ENCODE measurements at places on chromosomes 3 and 15.

GRCh38 chr15:89876396-89877082 lies 17.3 kb downstream of the AP3S2 start:
- DNase-seq = no peak

DNA sequence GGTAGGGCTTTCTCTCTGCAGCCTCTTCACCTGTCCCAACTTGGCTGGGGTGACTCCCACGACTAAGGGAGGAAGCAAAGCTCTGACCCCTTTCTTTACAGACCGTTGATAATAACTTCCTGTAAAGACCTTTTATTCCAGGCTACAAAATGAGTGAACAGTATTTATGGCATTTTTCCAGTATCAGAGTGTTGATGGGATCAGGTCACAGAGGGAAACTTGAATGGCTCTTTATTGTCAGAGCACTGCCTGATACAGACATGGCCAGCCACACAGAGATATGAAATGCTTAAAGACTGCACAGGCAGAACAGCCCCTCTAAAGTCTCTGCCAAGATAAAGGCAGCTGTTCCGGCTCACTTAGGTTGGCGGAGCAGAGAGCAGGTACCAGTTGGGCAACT lies 1033.9 kb upstream of the NR2F2 start:
- DNase-seq = no peak

GRCh38 chr3:188154014-188154808 lies at the start of gene LPP:
TSS of gene LPP (plus strand) at chr3:188154157. CDS start at chr3:188406121, 251,964 bp downstream.
- no peak for DNase-seq

- DNase-seq = no peak
Measured at GRCh38 chr3:153350420-153350819, 188.4 kb downstream of the RAP2B start.

DNA sequence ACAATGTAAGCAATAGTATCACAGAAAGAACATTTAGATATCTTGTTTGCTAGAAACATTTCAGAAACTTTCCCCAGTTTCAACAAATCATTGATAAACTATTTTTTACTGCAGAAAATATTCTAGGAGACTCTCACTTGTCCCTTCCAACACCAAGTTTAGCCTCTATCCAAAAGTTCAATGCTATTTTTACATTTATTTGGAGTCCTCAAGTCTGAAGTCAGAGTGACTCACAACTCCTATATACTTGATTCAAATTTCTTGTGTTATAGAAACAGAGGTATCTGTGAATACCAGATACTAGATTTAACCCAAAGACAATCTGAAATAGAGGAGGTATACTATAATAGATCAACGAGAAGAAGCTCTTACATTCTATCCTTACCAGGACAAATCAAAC lies 49.6 kb downstream of the RFX7 start:
- no peak for DNase-seq

DNA sequence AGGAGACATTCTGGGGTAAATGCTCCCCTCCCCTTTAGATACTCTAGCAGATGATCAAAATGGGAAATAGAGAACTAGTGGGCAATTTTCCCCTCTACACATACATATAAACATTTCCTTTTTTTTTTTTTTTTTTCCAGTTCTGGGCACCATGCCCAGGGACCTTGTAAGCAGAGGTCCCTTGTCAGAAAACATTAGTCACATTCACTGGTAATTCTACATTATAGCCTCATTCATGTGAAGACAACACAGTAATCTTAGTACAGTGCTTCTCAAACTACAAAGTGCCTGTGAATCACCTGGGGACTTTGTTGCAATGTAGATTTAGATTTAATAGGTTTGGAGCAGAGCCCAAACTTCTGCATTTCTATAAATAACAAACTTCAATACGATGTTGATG lies 60.1 kb upstream of the ACTC1 start:
- DNase-seq = no peak

DNA sequence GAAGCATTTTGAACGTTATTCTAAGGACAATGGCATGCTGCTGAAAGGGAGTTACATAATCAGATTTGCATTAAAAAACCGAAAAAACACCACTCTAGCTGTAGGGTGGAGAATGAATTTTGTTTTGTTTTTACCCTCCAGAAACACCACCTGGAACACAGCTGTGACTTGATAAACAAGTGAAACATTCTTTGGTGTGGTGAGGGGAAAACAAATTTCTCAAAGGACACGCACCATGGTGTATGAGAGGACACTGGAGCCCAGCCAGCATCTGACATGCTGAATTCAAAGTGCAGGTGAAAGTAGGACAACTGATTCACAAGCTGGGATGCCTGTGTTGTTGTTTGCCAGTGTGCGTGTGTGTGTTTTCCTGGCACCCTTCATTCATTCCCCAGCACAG lies 554.5 kb upstream of the TBL1XR1 start:
- no peak for DNase-seq

GRCh38 chr15:78077871-78078210 lies 330 bp upstream of the TBC1D2B start:
- DNase-seq = no peak

- DNase-seq = no peak
Measured at GRCh38 chr3:88203642-88204055, 53.9 kb downstream of the C3orf38 start.

GRCh38 chr3:72461787-72462186 lies 386.5 kb downstream of the SHQ1 start:
- DNase-seq = no peak

- DNase-seq = no peak
Measured at GRCh38 chr3:21991061-21991460, 240.1 kb upstream of the ZNF385D start.

GRCh38 chr15:67670647-67671305 lies 128.3 kb downstream of the MAP2K5 start:
- DNase-seq = no peak

- DNase-seq = no peak
Measured at GRCh38 chr3:69385723-69386555, at the start of gene FRMD4B. TSS of gene FRMD4B (minus strand) at chr3:69386088. CDS start at chr3:69385989, 99 bp downstream.

DNA sequence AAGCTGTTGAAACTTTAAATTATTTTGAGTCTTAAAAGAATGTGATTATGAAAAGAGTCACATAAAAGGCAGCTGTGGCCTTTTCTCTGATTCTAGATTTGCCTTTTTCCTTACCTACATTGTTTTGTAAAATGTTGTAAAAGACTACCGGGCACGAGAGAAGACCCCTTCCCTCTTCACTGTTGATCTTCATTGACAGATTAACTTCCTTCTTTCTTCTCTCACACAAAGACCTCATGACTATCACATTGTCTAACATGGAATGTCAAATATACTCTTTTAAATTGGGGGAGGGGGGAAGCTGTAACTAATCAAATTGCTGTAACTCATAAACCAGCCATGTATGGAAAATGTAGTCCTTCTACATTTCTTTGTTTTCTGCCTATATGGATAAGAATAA lies 68.3 kb downstream of the OCA2 start:
- DNase-seq = no peak

DNA sequence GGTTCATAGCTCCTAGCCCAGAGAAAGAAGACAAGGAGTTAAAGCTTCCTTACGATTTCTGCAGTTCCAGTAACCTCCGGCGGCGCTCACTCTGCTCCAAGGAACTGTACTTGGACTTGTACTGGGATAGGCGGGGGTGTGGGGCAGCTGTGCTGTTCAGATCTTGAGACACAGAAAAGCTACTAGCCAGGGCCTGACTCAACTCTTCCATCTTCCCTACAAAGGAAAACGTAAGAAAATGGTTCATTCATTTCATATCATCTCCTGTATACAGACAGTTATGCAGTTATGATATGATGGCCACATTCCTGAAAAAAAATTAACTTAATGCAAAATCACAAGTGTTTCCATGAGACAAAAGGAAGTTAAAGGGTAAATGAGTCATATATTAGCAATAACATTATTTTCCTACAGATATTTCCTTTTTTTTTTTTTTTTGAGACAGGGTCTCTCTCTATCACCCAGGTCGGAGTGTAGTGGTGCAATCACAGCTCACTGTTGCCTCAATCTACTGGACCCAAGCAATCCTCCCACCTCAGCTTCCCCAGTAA lies 4.6 kb downstream of the SNUPN start:
- no peak for DNase-seq

DNA sequence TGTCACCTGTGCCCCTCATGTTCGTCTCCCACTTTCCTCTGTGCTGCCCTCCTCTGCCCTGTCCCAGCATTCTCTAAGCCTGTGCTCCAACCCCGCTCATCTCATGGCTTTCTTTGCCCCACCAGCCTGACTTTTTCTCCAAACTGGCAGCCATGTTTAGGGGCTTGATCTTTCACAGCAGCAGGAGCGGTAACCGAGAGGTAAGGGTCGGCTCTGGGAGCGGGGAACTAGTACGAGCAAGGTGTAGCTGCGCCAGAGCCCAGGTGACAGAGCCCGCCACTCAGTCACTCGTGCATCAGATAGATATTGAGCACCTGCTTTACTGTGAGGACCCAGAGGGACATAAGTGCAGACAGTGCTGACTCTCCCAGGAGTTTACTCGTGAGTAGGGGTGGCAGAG lies 13.4 kb downstream of the MAN2A2 start:
- no peak for DNase-seq

GRCh38 chr3:4852780-4853748 lies 126.2 kb upstream of the BHLHE40 start:
- DNase-seq = no peak

DNA sequence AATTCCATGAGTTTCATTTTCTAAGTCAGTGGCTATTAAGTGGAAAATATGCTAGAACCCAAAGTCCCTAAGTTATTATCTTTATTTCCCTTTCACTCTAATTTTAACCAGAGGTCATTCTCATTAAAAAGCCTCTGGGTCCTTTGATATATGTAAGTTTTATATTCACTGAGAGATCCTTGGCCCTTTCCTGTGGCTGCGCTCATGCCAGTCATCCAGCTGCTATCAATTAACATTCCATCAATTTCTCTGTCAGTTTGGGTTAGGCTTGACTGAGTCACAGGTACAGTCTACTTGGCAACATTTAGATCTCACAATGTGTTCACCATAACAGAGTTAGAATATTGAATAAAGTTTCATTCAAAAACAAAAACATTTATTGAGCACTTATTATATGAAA lies 58.0 kb upstream of the FBN1 start:
- no peak for DNase-seq

GRCh38 chr15:50003786-50004334 lies 115.2 kb downstream of the ATP8B4 start:
- no peak for DNase-seq

DNA sequence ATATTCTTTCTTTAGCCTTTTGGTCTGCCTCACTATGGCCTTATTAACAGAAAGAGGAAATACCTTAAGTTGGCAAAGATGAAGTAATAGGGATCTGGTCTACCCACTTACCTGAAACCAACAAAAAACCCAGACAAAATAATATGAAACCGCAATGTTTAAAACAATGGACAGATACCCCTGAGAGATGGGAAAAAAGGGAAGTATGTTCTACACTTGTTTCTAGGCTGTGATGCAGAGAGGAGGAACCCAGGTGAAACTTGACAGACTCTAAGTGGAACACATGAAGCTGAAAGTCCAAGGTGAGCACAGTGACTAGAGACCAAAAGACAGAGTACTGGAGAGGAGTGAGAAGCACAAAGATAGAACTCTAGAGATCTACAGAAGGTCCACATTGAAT lies 78.4 kb downstream of the NR2E3 start:
- DNase-seq = no peak

DNA sequence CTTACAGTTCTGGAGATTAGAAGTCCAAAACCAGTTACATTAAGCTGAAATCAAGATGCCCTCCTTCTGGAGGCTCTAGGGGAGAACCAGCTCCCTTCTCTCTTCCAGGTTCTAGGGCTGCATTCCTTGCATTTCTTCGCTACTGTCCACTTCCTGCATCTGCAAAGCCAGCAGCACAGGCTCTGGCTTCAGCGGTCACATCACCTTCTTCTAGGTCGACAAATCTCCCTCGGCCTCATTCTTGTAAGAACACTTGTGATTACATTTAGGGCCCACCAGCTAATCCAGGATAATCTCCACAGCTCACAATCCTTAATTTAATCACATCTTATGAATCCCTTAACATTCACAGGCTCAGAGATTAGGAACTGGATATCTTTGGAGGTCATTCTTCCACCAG lies 73.8 kb downstream of the MINAR1 start:
- DNase-seq = no peak

DNA sequence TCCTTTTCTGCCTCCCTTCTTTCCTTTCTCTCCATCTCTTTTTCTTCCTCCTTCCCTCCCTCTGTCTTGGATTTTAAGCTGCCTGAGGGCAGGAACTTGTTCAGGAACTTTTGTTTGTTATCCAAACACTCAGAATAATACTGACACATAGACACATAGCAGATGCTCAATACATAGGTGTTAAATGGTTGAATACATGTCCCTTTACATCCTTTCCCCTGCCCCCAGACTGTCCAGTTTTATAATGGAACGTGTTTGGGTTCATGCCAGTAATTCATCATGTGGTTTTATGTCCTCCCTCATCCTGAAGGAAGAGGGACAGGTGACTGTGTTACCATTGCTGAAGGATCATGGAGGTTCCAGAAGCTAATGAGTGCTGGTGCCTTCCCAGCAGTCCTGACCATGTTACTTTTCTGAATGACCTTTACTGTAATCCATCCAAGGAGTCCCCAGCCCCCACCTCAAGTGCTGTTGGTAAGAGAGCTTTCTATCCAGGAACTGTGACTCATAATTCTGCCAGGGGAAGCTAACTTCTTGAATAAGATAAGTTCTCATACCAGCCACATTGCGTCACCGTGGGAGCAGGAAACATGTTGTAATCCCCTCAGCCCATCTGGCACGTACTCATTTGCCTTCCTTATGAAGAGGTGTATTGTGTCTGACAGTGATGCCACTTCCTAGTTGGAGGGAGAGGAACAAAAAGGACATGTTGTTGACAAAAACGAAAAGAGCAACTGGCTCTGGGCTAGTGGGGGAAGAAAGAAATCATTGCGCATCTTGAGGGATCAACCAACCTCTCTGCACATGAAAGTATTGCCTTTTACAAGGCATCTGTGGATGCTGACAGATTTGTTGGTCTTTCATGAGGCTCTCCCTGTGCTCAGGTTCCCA lies 52.4 kb downstream of the IL1RAP start:
- DNase-seq = peak; percentile 99

GRCh38 chr15:78259232-78259631 lies 5.1 kb upstream of the DNAJA4 start:
- DNase-seq = no peak

DNA sequence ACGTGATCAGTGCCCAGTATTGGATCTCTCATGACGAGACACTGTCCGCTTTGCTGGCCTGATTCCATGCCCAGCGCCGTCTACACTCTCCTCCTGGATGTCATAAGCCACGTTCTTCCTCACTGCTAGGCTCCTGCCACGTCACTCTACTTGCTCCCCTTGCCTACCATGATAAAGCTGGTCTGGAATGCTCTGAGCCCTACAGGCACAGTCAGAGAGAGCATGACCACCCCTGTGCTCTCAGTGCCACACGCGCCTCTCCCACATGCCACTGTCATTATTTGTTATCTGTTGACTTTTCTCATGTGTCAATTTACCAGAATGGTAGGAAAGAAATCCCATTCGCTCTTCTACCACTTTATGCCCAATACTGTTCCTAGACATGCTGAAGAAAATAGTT lies 148.6 kb downstream of the ANO10 start:
- no peak for DNase-seq

DNA sequence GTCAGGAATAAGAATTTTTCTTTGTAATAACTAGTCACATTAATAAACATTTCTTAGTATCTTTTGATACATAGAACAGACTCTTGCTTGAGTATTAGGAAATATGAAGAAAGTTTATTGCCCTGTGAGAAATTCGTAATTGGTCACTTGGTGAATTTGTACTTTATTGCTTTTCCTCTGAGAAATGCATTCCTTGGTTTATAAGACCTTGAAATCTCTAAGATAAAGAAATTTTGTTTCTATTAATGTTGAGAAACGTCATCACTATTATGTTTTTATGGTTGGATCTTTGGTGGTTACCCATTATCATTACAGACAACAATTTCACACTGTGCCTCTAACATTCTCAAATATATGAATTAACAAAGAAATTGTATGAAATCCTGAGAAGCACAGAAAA lies 652.0 kb upstream of the NECTIN3 start:
- no peak for DNase-seq

Measured in SIG-M5 (cell line).